ENCODE measurements at places on chromosomes 12 and 14.

- no peak for DNase-seq
These were observed 37.0 kb upstream of the TMEM263 start for GRCh38 chr12:106918746-106919145.

- DNase-seq = no peak
These were observed 1.6 kb upstream of the HPD start for GRCh38 chr12:121860257-121860656.

DNA sequence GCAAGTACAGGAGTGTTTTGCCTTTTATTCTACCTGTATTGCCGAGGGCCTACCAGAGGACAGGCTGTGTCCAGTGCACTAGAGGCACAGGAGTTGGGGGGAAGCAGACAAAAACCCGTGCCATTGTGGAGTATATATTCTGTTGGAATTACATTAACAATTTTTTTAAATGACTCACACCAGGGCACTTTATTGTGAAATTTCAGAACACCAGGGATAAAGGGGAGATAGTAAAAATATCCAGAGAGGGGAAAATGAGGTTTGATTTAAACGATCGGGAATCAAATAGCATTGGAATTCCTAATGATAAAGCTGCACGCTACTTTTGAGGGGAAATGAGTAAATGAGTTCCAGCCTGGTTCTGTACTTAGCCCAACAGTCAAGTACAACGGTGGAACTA is 123.2 kb downstream of the PELI2 start:
- DNase-seq = no peak

DNA sequence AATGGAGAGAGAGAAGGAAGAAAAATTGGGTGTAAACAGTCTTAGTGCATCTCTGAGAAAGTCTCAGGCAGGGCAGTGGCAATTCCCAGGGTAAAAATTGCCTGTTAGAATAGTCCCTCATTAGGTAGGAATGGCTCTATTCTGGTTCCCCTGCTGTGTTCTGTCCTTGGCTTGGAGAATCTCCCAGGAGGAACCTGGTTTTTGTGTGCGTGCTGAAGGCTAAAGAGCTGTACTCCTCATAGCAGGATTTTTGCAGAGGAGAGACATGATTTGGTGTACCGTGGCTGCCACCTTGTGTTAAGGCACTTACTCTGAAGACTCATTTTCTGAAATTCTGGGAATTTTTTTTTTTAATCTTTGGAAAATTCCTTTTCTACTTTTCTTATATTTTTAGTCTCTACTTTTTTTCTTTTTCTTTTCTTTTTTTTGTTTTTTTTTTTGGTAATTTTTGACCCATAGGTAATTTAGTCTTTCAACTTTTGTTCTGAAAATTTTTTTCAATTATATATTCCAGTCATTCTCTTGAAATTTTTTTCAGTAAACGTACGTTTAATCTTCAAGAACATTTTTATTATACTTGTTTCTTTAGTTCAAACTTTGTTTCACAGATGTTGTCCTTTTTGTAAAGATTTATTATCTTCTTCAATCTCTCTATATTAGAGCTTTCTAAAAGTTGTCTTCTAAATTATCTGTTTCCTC is 63.8 kb downstream of the FBXO33 start:
- DNase-seq = no peak

GRCh38 chr14:55749201-55749812 is 169.3 kb downstream of the KTN1 start:
- no peak for DNase-seq

- no peak for DNase-seq
These were observed 67.7 kb upstream of the CPM start for GRCh38 chr12:69000540-69001243.

GRCh38 chr14:87097015-87097414 is 896.0 kb downstream of the GALC start:
- DNase-seq = no peak

GRCh38 chr12:19970821-19971220 is 397.5 kb upstream of the PDE3A start:
- DNase-seq = no peak

DNA sequence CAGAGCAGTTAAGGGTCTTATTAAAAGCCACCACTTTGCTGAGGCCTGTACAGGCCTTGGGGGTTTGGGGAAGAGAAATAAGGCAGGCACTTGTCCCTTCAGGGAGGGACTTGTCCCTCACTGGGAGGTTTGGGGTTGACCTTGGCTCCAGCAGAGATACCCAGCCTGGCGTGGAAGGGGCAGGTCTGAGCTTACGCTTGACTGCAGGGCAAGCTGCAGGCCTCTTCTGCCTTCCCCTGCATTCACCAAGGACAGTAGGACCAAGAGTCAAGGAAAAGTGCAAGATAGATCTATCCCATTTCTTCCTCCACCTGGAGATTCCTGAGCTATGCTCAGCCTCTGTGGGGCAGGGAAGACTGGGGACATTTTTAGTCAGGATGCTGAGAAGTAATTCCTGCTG is 154.3 kb downstream of the SMOC1 start:
- DNase-seq = no peak

GRCh38 chr12:1203735-1204019 is 212.7 kb downstream of the ERC1 start:
- no peak for DNase-seq

DNA sequence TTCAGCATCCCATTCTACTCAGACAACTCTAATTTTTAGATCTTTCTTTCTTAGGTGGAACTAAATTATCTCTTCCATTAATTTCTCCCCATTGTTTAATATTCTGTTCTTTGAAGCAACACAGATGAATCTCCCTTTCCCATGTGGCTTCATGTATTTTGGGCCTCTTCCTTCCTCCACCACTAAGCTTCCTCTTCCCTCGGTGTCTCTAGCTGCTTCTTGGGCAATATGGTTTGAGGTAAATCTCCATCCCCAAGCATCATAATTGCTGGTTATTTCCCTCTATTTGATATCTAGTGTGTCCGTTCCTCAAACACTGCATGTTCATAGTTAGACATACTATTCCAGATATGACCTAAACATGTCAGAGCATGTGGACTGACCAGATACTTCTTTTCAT is 119.2 kb downstream of the PELI2 start:
- DNase-seq = no peak

DNA sequence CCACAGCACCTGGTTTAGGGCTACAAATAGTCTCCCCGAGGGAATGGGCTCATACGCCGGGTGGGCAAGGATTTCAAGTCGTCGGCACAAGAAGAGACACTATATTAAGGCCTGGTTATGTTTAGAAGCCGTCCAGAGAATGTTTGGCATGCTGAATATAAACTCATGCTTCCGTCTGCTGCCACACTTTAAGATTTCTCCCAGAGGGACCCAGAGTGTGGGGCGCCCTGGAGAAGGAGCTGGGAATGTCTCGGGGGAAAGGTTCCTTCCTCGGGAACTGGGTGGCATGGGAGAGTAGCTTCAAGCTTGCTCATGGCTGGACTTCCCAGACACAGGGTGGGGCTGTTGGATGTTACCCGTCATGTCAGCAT is 295.7 kb downstream of the CACNA1C start:
- no peak for DNase-seq

DNA sequence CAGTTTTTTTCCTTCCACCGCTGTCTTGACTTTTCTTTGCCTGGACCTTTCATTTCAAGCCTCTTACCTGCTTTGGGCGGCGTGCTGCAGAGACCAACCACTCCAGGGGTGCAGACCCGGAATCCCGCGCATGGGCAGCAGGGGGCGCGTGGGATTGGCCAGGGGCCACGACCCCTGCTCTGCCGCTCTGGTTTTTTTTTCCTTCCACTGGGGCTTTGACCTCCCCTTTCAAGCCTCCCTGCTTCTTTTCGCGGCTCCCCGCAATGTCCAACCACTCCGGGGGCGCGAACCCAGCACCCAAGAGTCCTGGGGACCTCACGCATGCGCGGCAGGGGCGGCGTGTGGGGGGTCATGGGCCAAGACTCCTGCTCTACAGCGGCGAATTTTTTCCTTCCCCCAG is 325.1 kb downstream of the ALG10 start:
- no peak for DNase-seq

DNA sequence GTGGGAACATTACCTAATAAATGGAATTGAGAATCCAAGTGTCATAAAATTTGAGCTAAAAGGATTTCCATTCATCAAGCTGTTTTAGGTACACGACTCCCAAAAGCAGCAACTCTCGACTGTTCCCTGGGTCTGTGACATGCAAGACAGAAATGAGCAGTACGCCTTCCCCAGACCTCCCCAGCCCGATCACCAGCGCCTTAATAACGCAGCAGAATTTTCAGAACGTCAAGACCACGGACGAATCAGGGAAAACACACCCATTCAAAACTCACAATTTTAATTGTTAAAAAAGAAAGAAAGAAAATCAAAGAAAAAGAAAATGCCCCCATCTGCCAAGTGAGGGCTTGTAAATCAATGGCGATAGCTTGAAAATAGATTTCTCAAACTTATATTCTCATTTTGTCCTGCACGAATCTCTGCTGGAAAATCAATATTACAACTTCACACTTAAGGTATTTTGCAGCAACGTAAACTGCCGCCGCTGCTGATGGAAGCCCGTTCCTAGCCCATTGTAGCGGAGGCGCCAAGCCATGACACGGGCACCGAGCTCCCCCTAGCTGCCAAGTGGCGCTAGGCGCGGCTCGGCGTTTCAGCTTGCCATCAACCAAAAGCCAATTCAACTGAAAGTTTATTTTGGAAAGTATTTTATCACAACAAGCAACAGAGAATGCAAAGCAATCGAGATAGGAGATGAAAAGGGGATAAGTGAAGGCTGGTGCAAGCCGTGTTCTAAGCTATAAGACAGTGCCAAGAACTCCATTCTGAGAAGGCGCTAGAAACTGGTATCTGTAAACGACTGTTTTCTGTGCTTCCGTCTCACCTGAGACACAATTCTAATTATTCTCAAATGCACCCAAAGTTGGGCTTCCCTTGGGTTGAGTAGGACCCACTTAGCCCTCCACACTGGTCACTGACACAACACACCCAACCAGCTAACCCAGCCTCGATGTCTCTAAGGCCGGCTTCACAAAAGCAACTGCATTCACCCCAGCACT is 5.5 kb downstream of the BCL11B start:
- DNase-seq = peak; percentile 21

GRCh38 chr14:94361682-94362081 is 26.7 kb downstream of the SERPINA1 start:
- DNase-seq = no peak

DNA sequence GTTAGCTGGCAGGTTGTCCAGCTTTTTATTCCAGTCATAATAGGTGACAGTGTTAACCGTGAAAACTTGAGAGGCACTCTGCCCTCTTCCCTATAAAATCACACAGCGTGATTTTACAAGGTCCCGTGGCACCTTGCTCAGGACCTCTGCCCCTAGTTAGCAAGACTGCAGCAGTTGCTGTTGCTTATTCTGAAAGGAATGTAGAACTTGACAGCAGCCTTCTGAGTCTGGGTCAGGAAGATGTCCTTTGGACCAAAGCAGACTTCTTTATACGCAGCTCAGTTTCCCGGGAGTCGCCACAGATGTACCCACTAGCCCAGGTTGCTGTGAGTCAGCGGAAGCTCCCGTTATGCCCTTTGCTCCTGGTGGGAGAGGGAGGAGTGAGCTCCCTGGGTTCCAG is 13.2 kb downstream of the PRKAB1 start:
- DNase-seq = no peak

DNA sequence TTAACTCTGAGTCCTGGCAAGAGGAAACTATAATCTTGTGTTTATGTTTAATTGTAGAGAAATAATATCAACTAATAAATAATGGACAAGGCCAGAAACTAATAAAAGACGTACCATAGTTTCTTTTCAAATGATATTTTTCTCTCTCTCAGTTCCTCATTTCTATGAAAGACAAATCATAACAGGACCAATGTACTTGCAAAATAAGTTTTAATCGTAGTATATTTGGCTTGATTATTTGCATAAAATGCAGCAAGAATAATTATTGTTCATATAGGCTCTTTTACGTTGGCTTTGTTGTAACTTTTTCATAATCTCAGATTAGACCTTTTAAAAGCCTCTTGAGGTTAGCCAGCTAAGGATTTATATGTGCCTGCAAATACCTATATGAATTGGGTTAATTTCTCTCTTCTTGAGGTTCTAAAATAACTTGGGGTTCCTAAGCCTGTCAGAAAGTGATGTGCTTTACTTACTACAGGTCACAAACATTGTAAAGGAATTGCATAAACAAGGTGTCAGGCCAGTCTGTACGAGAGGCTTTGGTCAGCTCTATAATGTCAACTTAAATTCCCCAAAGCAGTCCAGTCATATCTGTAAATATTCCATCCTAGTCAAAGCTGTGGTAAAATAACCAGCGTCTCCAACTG is 152.8 kb upstream of the PTPRQ start:
- DNase-seq = no peak

DNA sequence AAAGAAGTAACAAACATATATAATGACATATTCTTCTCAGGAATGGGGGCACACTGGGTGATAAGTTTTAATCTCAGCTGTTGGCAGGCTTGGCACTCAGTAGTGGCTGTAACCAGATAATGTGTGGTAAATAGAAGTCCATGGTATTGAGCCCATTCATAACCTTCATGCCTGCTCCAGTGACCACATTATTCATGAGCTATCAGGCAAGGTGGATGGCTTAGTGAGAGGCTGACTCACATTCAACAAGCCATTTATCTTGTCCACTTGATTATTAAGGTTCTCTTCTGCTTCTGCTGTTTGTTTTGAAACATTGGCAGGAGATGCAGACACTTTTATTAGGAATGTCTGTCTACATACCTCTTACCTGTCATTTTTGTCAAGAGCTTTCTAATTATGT is 950.4 kb upstream of the LRFN5 start:
- DNase-seq = no peak

DNA sequence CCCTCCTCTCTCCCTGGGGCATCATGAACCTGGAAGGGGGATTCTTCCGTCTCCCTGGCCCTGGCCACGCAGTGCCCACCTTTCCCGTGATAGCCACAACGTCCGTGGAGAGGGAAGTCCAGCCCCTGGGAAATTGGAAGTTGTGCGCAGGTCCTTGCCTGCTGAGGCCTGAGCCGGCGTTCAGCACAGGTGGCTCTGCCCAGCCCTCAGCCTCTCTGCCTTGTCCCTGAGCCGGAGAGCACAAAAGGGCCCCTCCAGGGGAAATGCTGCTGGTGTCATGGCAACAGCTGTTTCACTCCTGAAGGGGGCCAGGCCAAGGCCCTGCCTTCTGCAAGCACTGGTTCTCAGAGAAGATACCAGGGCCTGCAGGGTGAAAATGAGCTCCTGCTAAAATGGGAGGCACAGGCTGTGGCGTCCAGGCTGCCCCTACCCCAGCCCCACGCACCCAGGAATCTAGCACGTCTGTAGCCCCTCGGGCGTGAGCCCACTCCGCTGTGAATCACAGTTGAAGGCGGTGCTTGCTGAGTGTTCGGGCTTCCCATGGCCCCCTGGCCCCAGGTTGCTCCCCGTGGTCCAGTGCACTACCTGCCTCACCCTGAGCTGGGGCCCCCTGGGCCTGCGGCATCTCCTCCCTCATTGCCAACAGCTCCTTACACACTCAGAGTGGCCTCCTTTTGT is 149.4 kb downstream of the ADGRD1 start:
- DNase-seq = no peak

GRCh38 chr14:91227183-91227628 is 17.3 kb downstream of the GPR68 start:
- no peak for DNase-seq

- DNase-seq = no peak
These were observed 1.6 kb upstream of the ACOT6 start for GRCh38 chr14:73610687-73611086.

GRCh38 chr12:3048540-3048939 is 28.6 kb upstream of the TSPAN9 start:
- no peak for DNase-seq
